Caki2 (cell line): ENCODE measurements at places on chromosomes 11 and 22. TPM values are rescaled to one million over a fixed set of nuclear protein-coding genes. Genes with fewer than 3 reads are reported as not detected.

DNA sequence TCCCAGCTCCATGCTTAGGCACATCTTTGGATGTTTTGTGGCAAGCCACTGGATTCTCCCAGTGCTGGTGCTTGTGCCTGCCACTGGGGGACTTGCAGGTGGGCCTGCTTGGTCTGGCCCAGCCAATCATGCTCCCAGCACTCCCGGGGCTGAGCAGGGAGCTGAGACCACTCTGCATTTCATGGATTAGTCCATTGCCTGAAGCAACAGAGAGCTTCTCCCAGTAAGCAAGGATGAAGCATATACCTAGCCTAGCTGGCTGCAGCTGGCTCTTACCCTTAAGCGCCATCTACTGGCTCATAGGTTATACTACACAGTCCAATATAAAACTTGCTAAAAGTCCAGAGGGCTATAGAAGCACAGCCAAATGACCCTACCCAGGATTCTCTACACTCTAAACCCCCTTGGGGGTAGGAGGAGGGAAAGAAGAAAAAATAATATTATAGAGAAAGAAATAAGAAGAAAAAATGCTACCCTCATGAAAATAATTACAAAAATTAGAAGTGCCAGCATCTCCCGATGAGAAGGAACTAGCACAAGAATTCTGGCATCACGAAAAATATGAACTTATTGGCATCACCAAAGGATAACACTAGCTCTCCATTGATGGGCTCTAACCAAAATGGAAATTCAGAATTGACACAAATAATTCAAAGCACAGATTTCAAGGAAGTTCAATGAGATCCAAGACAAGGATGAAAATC lies 275.3 kb downstream of the C11orf87 start:
- DNase-seq, result no peak

DNA sequence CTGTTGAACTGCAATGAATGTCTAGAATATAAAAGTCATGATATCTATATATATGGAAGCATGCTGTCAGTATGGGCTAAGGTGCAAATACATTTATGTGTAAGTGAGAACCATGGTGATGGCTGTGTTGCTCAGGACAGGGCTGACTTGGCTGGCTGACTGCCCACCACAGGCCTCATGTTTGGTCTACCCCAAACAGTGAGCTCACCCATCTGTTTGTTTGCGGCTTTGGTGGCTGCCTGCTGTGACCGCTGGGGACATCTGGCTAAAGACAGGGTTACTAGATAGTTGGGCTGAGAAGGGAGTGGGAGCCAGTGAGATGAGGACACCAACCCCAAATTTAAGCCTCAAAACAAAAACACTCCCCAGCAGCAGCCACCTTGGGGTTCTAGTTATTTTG lies 6.3 kb downstream of the CD44 start:
- peak; percentile 55 for DNase-seq

The FBXO3 gene
- 20.2 TPM in 2 replicates for total RNA-seq

DNA sequence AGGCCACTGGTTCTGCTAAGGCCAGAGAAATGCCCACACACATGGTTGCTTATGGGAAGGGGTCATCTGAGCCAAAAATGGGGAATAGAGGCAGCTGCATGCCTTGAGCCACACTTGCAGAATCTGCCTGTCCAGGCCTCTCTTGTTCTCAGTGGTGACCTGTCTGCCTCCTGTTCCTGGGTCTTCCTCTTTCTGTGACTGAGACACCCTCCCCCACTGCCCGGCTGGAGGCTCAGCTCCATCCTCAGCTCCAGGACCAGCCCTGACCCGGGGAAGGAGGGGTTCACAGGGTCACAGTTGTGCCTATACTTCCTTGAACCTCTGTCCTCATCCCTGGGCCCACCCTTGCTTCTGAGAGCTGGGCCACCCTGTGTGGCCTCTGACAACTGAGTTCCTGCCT lies 52.3 kb downstream of the CSF2RB start:
- no peak for DNase-seq

The ZDHHC8 gene
- total RNA-seq, result 12.6 and 21.8 TPM in 2 replicates

DNA sequence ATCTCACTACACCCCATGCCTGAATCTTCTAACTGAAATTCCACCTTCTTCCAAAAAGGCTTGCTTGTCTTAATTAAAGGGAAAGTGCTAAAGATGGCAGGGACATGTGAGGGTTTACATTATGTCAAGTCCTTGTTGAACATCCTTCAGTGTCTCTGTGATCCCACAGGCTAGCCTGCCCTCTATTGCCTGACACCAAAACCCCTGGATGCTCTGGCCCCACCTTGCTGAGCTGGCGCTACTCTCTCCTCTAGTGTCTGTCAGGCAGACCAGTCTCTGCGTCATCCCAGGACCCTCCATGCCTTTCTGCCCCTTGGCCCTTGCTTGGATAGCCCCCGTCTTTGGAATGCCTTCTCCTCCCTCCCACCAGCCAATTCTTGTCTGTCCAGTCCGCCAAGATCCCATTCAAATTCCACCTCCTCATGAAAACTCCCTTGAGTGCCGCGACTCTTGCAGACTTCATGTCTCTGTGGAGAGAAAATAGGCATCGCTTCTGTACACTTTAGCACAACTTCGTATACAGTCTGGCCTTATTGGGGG lies 69.3 kb downstream of the PKNOX2 start:
- DNase-seq, result no peak

- DNase-seq, result peak; percentile 57
These were observed 18.4 kb downstream of the SELENOO start for GRCh38 chr22:50218996-50219727.
